ENCODE measurements at places on chromosomes 7 and 10.

- no peak for DNase-seq
Measured at GRCh38 chr10:91796331-91797047, 1.7 kb upstream of the TNKS2 start.

- DNase-seq: no peak
Measured at GRCh38 chr10:51876979-51877378, 177.6 kb upstream of the CSTF2T start.

GRCh38 chr10:129491123-129491734 is 24.2 kb downstream of the MGMT start:
- DNase-seq: no peak

GRCh38 chr10:132387764-132388210 is 9.2 kb upstream of the PWWP2B start:
- DNase-seq: no peak

DNA sequence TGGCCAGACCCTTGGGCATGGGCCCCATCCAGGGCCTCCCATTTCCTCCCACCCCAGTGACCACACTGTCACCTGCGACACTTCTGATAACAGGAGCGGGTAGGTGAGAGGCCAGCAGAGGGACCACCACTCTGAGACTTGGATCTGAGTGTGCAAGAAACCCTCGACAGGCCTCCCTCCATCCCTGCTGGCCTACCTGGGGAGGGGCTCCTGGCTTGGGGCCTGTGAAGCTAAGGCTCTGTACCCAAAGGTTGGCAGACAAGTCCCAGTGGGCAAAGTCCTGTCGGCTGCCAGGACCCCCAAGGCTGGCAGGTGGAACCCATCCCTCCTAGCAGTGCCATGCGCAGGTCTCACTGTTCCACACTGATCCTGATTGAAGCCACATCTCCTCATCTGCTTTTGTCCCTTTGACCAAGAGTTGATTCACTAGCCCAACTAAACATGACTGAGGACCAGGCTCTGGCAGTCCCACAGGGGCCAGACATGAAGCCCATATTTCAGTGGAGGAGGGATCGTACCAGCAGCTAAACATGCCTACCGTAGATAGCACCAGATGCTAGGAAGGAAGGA is 1.2 kb upstream of the PGAM2 start:
- no peak for DNase-seq

DNA sequence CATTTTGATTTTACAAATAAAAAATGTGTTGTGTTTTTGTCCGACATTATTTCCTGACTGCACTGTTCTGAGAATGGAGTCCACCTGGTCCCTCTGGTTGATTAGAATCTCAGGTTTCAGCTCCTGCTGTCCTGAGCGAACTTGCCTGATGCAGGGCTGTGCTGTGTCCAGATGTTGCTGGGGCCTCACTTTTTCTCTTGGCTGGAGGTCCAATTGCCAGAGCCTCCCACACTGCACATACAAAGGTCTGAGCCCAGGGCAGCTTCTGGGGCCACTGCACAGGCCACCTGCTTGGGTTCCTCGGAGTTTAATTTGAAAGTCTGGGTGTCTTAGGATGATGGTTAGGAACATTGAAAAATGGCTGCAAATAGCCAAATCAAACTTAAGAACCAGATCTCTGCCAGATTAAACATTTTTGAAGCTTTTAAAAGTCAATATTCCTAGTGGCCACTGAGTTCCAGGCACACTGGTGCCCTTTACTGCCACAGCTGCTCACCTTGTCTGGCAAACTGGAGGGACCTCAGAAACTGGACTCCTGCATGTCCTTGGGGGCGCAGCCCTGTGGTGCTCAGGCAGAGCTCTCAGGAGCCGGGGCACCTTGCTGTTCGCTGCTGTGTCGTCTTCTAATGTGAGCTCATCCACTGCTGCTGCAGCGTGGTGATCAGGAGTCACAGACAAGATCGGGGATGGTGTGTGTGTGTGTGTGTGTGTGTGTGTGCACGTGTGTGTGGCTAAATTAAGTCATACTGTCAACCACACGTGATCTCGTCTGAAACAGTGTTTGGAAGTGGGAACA is 75.0 kb downstream of the WDR37 start:
- no peak for DNase-seq

- no peak for DNase-seq
Measured at GRCh38 chr10:72567889-72568640, 57.8 kb downstream of the MICU1 start.

DNA sequence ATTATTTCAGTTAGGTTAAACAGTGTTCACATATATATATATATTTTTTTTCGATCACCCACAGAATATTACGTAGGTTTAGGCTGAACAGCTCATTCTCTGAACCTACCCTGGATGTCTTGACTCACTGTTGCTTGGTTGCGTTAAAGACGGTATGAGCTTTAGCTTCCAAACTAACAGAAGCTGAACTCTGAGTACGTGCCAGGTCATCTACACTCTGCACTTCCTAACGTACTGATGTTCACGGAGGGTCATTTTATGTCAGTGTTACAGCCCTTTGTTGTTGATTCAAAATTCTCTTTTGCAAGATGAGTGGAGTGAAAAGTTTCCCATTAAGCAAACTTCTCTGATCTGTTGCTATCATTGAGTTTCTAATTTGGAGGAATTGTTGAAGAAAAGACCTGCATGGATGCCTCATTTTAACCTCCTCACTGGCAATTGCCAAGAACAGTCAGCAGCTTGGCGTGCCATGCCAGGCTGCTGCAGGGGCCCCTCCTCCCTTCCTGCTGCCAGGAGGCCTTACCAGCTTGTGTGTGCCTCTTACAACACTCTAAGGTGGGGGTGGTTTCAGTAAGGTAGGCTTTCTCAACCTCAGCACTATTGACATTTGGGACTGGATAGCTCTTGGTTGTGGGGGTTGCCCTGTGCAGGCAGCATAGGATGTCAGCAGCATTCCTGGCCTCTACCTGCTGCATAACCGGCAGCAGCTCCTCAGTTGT is 44.3 kb downstream of the INSYN2A start:
- no peak for DNase-seq

GRCh38 chr7:44615149-44615611 is 8.8 kb downstream of the OGDH start:
- DNase-seq: no peak

- no peak for DNase-seq
Measured at GRCh38 chr7:43475983-43476382, 106.9 kb upstream of the STK17A start.

DNA sequence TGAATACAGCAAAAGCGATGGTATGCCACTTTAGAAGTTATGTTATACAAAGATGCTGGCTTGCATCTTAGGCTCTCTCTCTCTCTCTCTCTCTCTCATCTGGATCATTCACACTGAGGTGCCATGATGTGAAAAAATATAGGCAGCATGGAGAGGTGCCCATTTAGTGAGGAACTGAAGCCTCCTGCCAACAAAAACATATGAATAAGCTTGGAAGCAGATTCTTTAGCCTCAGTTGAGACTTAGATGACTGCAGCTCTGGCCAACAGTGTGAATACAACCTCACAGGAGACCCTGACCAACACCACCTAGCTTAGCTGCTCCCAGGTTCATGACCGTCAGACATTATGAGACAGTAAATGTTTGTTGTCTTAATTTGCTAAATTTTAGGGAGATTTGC is 560.1 kb upstream of the LRRTM3 start:
- DNase-seq: no peak

GRCh38 chr7:79241288-79242060 is 212.0 kb downstream of the MAGI2 start:
- no peak for DNase-seq
